ENCODE measurements at places on chromosomes 4 and X. TPM values are rescaled to one million over a fixed set of nuclear protein-coding genes. Genes with fewer than 3 reads are reported as not detected.

GRCh38 chr4:80173841-80174240, 23.5 kb upstream of the PRDM8 start:
- DNase-seq, result no peak
- H3K4me1 ChIP-seq, result no peaks in the 10 kb centered on the region
- H3K4me3 ChIP-seq, result no peak overlapping the region
- no peak overlapping the region for H3K27ac ChIP-seq

CFAP47 gene
- total RNA-seq, result not detected

DNA sequence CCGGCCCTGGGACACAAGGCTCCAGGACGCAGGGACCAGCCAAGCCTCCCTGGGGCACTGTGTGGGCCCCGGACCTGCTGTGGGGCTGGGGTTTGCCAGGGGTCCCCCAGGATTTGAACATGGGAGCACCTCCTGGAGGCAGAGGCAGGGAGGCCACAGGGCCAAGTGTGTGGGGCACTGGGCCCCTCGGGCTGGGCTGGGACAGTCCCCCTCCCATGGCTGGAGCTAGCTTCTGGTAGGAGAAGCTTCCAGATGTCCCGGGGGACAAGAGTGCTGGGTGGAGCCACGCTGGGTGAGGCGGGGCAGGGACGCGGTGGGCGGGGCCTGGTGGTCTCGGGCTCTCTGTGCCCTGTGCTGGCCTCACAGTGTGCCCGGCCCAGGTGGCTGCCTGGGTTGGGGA, 18.6 kb downstream of the FGFRL1 start:
- no peak overlapping the region for H3K27ac ChIP-seq
- peaks cover 45% of the 10 kb centered on the region for H3K4me1 ChIP-seq
- DNase-seq, result no peak
- H3K36me3 ChIP-seq, result no peaks in the 10 kb centered on the region
- no peak overlapping the region for H3K4me3 ChIP-seq

ADAMTS3 gene
- total RNA-seq, result 4.3 TPM

MAPK10 gene
- total RNA-seq, result 31.0 TPM

DNA sequence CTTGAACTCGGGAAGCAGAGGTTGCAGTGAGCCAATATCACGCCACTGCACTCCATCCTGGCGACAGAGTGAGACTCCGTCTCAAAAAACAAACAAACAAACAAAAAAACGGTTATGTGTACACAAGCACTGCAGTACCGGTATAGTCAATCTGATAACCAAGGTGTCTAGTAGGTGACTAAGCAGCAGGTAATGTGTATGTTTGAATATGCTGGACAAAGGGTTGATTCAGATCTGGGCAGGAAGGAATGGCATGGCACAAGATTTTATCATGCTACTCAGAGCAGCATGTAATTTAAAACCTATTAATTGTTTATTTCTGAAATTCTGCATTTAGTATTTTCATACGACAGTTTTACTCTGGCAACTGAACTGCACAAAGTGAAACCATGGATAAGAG, 41.7 kb downstream of the MAGEC1 start:
- no peaks in the 10 kb centered on the region for H3K36me3 ChIP-seq
- DNase-seq, result no peak
- no peak overlapping the region for H3K27ac ChIP-seq
- H3K4me1 ChIP-seq, result no peaks in the 10 kb centered on the region
- H3K27me3 ChIP-seq, result no peaks in the 10 kb centered on the region

DNA sequence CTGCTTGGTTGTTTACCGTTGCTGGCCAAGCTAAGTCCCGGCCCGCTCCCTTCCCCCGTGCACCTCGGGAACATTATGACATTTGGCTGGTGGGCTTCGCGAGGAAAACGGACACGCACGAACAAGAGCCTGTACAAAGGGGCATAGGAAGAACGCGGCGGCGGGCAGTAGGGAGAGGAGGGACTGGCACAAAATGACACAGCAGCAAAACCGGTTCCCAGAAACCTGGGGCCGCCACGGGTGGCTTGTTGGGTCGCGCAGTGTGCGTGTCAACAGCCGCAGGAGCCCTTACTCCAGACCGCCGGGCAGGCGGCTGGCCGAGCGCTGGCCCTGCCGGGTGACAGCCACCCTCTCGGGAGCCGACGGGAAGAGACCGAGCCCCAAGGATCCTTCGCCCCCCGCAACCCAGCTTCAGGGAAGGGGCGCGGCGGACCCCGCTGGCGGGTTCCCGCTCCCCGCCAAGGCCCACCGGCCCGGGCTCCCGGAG, 1.6 kb upstream of the LIN54 start:
- H3K27ac ChIP-seq, result peak overlapping the region; percentile 89
- H3K4me1 ChIP-seq, result peaks cover 21% of the 10 kb centered on the region
- H3K36me3 ChIP-seq, result no peaks in the 10 kb centered on the region
- peak overlapping the region; percentile 50 for H3K4me3 ChIP-seq
- H3K27me3 ChIP-seq, result no peaks in the 10 kb centered on the region
- DNase-seq, result no peak

DNA sequence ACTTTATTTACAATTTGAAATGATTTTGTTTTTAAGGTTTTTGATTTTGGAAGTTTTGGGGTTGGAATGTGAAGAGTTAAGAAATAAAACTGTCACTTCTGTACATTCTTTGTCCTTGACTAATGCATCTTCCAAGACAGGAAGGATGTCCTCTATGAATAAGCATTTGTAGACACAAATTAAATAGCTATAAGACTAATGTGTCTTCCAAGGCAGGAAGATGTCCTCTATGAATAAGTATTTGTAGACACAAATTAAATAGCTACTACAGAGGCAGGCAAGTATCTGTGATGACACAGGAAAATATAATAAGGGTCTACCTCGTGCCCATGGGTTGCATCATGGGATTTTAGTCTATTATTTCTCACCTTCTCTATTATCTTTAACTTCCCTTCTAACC, 14.5 kb downstream of the PRSS48 start:
- DNase-seq, result no peak
- H3K4me1 ChIP-seq, result no peaks in the 10 kb centered on the region
- H3K4me3 ChIP-seq, result no peak overlapping the region
- no peaks in the 10 kb centered on the region for H3K27me3 ChIP-seq
- no peaks in the 10 kb centered on the region for H3K36me3 ChIP-seq

GRCh38 chr4:92241094-92241493, 62.7 kb upstream of the GRID2 start:
- no peaks in the 10 kb centered on the region for H3K27me3 ChIP-seq
- no peak overlapping the region for H3K27ac ChIP-seq
- no peak overlapping the region for H3K4me3 ChIP-seq
- no peaks in the 10 kb centered on the region for H3K4me1 ChIP-seq
- no peak for DNase-seq

- no peaks in the 10 kb centered on the region for H3K36me3 ChIP-seq
- H3K4me1 ChIP-seq, result no peaks in the 10 kb centered on the region
- DNase-seq, result no peak
- no peak overlapping the region for H3K4me3 ChIP-seq
- no peaks in the 10 kb centered on the region for H3K27me3 ChIP-seq
Measured at GRCh38 chrX:35700121-35700520, 98.0 kb upstream of the MAGEB16 start.

FANCB gene
- 2.5 TPM for total RNA-seq

GRCh38 chr4:141660880-141661279, 24.5 kb downstream of the IL15 start:
- no peak overlapping the region for H3K27ac ChIP-seq
- no peaks in the 10 kb centered on the region for H3K4me1 ChIP-seq
- no peaks in the 10 kb centered on the region for H3K27me3 ChIP-seq
- DNase-seq, result no peak

DNA sequence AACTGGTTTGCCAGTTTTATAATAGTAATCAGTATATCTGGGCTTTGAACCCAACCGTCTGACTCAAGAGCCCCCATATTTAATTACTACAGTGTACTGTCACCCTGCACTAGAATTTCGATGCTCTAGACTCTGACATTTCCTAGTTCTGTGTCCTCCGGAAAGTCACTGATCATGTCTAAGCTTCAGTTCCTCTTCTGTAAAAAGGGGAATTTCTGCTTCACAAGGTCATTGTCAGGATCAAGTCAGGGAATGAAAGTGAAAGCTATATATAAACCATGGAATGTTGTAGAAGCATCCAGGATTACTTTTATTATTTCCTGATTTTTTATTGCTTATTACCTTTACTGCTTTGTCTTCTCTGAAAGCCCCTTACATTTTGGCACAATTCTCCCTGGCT, 4.0 kb upstream of the KCNIP4 start:
- peaks cover 14% of the 10 kb centered on the region for H3K27me3 ChIP-seq
- H3K27ac ChIP-seq, result no peak overlapping the region
- H3K4me3 ChIP-seq, result no peak overlapping the region
- DNase-seq, result no peak
- no peaks in the 10 kb centered on the region for H3K36me3 ChIP-seq

GRCh38 chr4:152672206-152673092, 7.3 kb downstream of the TMEM154 start:
- H3K27me3 ChIP-seq, result no peaks in the 10 kb centered on the region
- H3K36me3 ChIP-seq, result no peaks in the 10 kb centered on the region
- no peak overlapping the region for H3K4me3 ChIP-seq

TLR7 gene
- total RNA-seq, result 1.2 TPM

DNA sequence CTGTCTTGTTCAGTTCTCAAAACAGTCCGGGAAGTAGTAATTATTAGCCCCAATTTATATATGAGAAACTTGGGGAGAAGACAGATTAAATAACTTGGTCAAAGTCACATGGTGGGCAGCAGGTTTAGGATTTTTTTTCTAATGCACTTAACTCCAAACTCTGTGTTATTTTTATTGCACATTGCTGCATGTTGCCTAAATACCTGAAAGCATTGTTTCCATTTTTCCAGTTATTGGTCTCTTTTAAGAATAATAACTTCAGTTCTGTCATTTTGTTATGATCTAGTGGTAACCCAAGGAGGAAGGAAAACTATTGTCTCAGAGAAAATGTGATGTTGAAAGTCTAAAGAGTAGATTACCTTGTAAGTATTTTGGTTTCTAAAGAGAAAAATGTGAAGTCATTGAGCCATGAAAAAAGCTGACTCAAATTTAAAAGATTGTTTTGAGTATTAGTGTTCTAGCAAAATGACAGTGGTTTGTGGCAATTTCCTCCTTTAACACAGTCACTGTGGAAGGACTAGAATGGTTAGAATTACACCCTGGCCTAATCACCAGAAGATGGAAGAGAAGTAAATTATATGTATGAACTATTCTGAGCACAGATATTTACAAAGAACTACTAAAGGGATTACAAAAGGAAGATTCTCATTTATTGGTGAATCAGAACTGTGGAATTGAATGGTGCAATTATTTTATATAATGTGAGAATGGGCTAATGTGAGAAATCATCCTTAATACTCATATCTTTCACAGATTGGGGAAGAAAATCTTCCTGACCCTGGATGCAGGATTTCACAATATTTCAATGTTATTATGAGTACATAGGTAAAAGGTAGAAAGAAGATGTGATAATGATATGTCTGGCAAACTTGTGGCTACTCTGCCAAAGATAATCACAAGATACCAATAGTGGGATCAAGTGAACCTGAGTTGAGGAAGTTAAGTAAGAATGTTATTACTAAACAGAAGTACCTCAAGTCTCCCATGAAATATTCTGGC, 21.7 kb upstream of the CXCL8 start:
- no peak overlapping the region for H3K4me3 ChIP-seq
- no peaks in the 10 kb centered on the region for H3K36me3 ChIP-seq
- no peak for DNase-seq
- H3K4me1 ChIP-seq, result no peaks in the 10 kb centered on the region
- H3K27me3 ChIP-seq, result no peaks in the 10 kb centered on the region

ERAS gene
- total RNA-seq, result not detected

DNA sequence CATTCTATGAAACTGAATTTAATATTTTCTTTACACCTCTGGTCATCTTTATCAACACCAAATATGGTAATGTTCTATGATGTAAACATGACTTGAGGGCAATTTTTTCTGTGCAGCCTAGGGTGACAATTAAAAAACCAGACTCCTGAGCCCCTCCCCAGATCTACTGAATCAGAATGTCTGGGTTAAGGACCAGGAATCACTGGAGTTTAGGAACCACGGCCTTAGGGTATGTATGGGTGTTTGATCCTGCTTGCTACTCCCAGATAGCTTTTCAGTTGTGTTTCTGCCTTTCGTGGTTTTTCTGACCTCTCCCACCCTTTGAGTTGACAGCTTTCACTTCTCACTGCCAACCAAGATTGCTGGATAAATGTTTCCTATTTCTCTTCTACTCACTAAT, 332.2 kb downstream of the DHX15 start:
- no peaks in the 10 kb centered on the region for H3K27me3 ChIP-seq
- DNase-seq, result no peak
- H3K27ac ChIP-seq, result no peak overlapping the region
- no peaks in the 10 kb centered on the region for H3K4me1 ChIP-seq

- H3K27ac ChIP-seq, result peak overlapping the region; percentile 74
- H3K4me1 ChIP-seq, result peaks cover 37% of the 10 kb centered on the region
- DNase-seq, result no peak
- no peaks in the 10 kb centered on the region for H3K36me3 ChIP-seq
Measured at GRCh38 chrX:19684311-19684710, 169.0 kb upstream of the MAP3K15 start.

- no peak overlapping the region for H3K4me3 ChIP-seq
- DNase-seq, result no peak
- H3K4me1 ChIP-seq, result no peaks in the 10 kb centered on the region
- H3K27me3 ChIP-seq, result no peaks in the 10 kb centered on the region
- no peak overlapping the region for H3K27ac ChIP-seq
- peaks cover 14% of the 10 kb centered on the region for H3K36me3 ChIP-seq
Measured at GRCh38 chr4:48509543-48509942, 19.5 kb downstream of the ZAR1 start.

DNA sequence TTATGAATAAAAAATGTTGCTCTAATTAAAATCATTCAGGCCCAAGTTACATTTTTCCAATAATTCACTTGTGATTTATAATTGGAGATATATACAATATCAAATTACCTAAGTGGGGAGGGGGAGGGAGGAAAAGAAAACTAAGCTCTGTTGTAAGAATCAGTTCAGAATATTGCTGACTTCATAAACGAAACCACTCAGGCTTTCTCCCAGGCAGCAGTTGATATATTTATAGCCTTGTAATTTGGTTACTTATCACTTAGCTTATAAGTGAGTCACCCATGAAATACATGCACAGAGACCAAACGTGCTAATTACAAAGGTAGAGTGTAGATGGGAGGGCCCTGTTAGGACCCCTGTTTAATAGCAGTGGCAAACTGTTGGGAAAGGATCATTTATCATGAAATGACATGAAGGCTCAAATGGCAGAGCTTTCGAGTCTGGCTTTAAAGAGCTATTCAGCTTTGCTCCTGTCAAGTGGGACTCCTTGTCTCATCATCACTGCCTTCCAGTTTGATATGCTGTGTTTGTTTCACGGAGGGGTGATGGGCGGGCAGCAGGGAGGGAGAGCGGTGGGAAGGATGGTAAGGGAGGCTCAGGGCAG, 105.6 kb upstream of the PGRMC2 start:
- H3K36me3 ChIP-seq, result no peaks in the 10 kb centered on the region
- no peak for DNase-seq
- peak overlapping the region; percentile 28 for H3K27ac ChIP-seq

PPP1R3F gene
- total RNA-seq, result 36.9 TPM

GRCh38 chr4:146975527-146975926, 29.9 kb upstream of the TTC29 start:
- no peak overlapping the region for H3K27ac ChIP-seq
- DNase-seq, result no peak
- H3K4me1 ChIP-seq, result no peaks in the 10 kb centered on the region
- no peak overlapping the region for H3K4me3 ChIP-seq
- no peaks in the 10 kb centered on the region for H3K27me3 ChIP-seq
- no peaks in the 10 kb centered on the region for H3K36me3 ChIP-seq
